Stimulated activated CD8-positive, alpha-beta memory T cell treated with anti-CD3 and anti-CD28 coated beads, Interleukin-15, amount 100 ng/mL, for 24 hours (primary cell): ENCODE measurements at places on chromosomes 2 and 18.

GRCh38 chr2:67289921-67290371 lies 107.2 kb upstream of the ETAA1 start:
- no peak for DNase-seq

DNA sequence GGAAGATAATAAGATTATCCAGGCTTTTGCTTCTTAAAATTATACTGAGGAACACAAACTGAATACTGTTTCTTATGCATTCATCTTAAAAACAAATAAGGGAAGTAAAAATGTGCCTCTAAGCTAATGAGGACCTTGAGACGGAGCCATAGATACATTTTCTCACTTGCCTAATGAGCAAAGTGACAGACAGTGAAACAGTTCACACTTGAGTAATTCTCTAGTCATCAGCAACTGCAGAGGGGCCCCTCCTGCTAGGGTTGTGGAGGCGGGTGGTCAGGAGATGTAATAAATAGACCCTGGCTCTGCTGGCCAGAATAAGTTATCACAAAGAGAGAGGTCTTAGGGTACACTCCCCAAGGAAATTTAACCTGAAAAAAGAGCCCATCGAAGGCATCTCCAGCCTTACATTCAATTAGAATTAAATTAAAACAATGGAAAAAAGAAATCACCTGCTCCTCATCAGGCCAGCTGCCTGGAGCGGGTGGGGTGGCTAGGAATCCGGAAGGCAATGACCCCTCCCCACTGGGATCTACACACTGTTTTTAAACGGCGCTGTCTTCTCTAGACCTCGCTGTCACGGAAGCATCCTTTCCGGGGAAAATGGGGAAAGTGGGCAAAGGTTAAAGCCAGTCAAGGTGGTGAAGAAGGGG lies 32.6 kb upstream of the INSIG2 start:
- DNase-seq = no peak

DNA sequence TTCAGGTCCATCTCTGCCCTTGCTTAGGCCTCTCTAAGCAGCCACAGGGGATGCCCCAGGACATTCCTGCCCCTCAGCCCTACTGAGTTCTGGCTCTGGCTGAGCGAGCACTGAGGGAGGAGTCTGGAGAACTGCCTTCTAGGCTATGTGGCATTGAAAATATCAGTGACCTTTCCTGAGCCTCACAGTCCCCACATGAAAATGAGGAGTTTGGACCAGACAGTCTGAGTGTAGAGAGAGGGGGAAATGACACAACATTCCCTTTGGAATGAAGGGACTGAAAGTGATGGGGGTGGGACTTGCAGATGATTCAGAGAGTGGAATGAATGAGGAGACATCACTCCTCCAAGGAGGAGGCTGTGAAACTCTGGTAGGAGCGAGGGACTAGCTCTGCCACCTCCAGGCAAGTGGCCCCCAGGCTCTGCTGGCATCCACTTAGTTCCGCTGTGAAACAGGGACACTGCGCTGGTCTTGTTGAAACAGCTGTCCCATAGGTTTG lies 8.0 kb downstream of the TNS1 start:
- DNase-seq = no peak

GRCh38 chr18:13260197-13260934 lies 41.8 kb downstream of the LDLRAD4 start:
- no peak for DNase-seq

DNA sequence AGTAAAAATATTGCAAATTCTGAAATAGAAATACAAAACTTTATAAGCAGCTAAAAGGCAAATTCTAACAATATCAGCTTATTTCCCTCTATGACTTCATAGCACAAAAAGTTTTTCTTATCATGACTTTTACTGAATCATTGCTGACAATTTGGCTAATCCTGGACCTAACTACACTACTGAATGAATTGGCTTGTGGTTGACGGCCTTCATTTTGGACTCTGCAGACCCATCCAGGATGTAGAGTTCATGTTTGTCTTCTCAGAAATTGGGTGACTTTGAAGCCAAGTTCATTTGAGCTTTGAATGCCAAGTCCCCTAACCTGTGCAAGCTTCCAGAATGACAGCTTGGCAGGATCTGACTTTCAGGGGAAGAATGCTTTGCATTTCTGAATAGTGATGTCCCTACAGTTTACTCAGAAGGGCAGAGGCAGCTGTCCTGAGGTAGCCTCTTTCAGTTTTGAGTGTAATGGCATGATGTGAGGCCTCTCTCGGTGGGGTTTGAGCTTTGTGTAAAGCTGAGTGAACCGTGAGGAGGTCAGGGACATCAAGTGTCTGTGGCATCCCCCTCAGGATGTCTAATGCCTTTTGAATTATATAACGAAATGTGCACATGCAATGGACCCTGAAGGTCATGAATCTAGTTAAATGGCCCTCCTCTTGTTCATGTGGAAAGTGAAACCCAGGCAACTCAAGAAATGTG lies 48.0 kb downstream of the EFEMP1 start:
- DNase-seq = no peak

DNA sequence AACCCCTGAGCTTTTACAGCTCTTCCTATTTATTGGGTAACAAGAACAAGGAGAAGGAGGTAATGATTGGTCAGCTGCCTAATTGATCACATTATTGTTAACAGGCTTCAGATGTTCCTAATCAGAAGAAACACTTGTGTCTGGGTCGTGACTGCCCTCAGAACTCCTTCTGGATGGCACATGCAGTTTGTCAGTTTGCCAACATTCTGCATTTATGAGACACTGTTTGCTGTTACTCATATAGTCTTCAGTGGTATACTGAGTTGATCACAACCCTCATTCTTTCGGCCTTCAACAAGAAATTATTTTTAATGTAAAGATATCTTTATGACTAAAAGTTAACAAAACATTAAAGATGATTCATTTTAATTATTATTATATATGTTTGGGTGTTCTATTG lies 95.7 kb upstream of the DOCK10 start:
- no peak for DNase-seq
